ENCODE measurements at places on chromosomes 16 and 17.

DNA sequence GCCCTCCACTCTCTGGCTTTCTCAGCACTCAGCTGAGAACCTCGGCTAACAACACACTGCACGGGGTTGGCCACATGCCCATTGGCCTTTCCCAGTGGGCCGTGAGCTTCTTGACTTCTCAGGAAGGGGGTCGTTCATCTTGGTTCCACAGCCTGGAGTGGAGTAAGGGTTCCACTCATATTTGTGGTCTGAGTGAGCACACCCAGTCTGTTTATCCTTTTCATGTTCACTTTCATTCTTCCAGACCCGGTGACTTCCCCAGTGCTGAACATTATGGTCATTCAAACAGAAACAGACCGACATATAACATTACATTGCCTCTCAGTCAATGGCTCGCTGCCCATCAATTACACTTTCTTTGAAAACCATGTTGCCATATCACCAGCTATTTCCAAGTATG lies 8.2 kb downstream of the MILR1 start:
- peaks cover 4% of the 10 kb centered on the region for H3K4me1 ChIP-seq
- H3K36me3 ChIP-seq, result no peaks in the 10 kb centered on the region
- no peak for DNase-seq
- H3K27me3 ChIP-seq, result no peaks in the 10 kb centered on the region
- H3K27ac ChIP-seq, result no peak overlapping the region

GRCh38 chr17:33509331-33509730 lies 216.2 kb upstream of the ASIC2 start:
- no peaks in the 10 kb centered on the region for H3K36me3 ChIP-seq
- no peak overlapping the region for H3K27ac ChIP-seq

- no peak for DNase-seq
- no peaks in the 10 kb centered on the region for H3K36me3 ChIP-seq
- no peak overlapping the region for H3K27ac ChIP-seq
- H3K27me3 ChIP-seq, result no peaks in the 10 kb centered on the region
- H3K4me3 ChIP-seq, result no peak overlapping the region
These were observed 1109.5 kb upstream of the EEF2KMT start for GRCh38 chr16:6207124-6207523.

DNA sequence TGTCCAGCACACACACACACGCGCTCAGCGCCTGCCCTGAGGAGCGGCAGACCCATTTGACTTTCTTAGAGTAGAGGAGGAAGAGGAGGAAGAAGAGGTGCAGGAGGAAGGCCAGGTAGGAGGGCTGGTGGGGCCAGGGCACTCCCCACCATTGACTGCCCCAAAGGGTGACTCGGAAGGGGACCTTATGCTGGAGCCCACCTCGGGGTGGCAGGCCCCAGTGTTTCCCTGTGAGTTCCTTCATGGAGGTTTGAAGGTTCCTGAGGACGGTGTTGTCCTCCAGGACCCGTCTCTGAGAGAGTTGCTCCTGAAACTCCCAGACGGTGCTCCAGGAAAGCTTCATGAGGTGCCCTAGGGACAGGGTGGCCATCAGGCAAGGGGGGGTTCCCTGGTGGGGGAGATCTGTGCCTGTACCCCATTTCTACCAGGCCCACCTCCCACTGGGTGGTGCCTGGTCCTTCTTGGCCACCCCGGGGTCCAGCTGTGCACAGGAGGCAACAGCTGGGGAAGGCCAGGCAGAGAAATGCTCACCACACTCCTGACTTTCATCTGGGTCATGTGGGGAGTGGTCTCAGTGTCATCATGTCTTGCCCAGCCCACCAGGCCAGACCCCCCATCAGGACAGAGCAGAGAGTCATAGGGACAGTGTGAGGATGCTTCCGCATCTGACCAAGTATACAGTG lies 89.5 kb downstream of the TNFRSF13B start:
- H3K27me3 ChIP-seq, result no peaks in the 10 kb centered on the region
- H3K4me1 ChIP-seq, result no peaks in the 10 kb centered on the region
- no peak for DNase-seq
- H3K36me3 ChIP-seq, result no peaks in the 10 kb centered on the region

DNA sequence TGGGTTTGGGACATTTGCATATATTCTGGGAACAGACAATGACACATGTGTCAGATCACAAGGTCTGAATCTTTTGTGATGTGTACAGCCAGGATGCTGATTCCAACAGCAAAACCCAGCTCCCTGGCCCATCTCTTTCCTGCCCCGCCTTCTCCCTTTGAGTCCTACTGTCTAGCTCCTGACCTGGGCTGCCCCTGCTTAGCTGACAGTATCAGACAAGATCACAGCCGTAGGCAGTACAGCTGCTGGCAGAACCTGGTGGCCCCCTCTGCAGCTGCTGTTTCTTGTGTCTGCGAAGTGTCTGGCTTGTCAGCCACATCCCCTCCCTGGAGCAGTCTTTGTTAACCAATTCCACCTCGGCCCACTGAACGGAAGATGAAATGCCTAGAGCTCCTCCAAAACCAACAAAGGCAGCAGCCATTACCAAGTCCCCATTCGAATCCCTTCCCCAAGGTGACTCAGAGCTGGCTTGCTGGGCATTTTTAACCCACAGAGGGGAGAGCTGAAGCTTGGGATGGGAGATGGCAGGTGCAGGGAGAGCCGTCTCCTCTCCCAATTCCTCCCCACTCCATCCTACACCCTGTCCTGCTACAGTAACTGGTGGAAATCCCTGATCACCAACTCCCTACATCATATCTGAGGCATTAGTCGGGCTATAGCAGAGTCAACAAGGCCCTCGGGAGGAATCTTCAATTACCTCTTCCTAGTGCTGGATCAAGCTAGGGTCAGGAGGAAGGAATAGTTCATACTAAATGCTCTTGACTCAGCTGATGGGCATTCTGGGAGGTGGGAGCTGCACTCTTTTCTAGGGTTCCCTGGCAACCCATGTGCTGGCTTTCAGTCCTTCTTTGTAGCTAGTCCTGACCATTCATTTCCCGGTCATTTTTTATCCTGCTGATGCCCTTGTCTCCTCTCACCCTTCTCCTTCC lies 5.8 kb downstream of the PIPOX start:
- no peaks in the 10 kb centered on the region for H3K36me3 ChIP-seq
- H3K27me3 ChIP-seq, result no peaks in the 10 kb centered on the region
- H3K27ac ChIP-seq, result no peak overlapping the region
- no peak for DNase-seq
- no peak overlapping the region for H3K4me3 ChIP-seq

DNA sequence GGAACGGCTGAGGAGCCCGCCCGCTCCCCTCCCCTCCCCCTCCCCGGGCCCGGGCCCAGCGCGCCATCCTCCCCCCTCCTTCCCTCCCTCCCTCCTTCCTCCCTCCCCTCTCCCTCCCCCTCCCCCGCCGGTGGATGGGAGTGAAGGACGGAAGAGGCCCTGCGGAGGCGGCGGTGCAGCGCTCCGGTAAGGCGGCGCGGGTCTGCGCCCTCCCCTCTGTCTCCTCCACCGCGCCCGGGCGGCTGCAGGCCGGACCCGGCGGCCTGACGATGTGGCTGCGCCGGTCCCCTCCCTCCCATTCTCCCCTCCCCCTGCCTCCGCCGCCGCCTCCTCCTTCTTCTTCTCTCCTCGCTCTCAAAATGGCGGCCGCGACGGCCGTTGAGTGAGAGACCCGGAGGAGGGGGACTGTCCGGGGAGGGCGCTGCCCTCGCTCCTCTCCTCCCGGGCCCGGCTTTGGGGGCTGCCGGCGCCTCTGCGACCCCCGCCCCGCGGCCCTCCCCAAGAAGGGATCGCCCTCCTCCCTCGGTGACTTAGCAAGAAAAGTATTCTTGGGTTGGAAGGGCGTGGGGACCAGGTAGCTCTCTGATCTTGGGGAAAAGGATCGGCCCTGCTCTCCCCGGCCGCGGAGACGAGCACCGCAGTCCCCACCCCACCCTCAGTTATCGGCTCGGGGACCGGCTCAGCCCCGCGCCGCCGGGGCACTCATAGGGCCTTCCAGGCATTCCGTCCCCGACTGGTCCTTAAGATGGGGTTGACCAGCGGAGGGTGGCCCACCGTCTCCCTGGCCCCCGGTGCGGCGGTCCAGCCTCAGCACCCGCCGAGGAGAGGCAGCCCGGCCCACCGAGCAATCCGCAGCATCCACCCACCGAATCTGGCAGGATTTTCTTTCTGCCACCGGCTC lies 617 bp downstream of the PAFAH1B1 start:
- H3K4me3 ChIP-seq, result peak overlapping the region; percentile 93
- peak; percentile 84 for DNase-seq
- H3K27me3 ChIP-seq, result no peaks in the 10 kb centered on the region

DNA sequence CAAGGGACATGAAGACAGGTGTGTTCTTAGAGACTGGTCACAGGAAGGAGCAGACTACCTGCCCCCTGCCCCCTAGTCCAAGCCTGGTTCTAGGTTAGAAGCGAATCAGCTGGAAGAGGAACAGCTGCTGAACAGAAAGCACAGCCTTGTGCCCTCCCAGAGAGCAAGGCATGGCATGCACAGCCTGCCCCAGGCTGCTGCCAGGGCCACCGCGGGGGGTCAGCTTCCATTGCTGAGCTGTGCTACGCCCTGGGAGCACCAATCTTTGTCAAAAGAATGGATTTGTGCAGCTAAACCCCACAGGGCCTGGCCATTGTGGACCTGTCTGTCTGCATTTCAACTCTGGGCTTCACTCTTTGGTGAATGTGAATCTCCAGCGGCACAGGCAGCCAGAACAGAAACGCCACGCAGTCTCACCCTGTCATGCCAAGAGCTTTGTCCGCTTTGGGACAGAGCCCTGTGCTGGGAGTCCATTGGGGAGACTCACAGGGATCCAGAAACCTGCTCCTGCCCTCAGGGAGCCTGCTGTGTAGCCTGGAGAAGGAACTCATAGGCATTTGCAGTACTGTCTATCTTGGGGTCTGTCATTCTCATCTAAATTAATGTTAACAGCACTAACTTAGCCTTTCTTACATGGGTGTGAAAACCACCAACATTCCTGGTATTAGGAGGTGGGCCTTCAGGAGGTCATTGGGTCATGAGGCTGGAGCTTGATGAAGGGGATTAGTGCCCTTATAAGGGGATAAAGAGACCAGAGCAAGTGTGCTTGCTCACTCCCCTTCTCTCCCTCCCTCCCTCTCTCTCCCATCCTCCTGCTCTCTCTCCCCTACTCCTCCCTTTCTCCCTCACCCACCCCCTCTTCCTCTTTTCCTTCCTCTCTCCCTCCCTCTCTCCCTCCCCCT lies 25.6 kb upstream of the CDRT4 start:
- no peaks in the 10 kb centered on the region for H3K27me3 ChIP-seq
- H3K36me3 ChIP-seq, result no peaks in the 10 kb centered on the region
- no peak overlapping the region for H3K27ac ChIP-seq
- DNase-seq, result no peak
- H3K4me1 ChIP-seq, result no peaks in the 10 kb centered on the region

DNA sequence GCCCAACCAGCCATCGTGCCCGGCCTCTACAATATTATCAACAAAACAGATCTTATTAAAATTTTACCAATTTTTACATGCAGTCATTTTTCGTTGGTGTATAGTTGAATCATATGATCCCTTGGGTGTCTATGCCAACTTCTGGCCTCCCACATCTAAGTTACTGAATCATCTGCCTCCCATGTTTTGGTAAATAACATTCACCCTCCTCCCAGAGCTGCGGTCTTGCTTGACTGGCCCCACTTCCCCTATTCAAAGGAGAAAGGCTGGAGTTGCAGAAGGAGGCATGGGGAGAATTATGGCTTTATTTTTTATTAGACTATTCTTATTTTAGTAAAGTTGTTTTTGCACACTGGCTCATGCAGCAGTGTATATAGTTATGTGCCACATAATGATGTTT lies 18.5 kb upstream of the CCL23 start:
- H3K27ac ChIP-seq, result no peak overlapping the region
- no peak for DNase-seq
- no peaks in the 10 kb centered on the region for H3K36me3 ChIP-seq
- H3K27me3 ChIP-seq, result no peaks in the 10 kb centered on the region

GRCh38 chr16:70753694-70754325 lies 47.1 kb downstream of the VAC14 start:
- H3K4me3 ChIP-seq, result no peak overlapping the region
- no peak for DNase-seq
- H3K4me1 ChIP-seq, result peaks cover 22% of the 10 kb centered on the region
- no peaks in the 10 kb centered on the region for H3K27me3 ChIP-seq
- H3K27ac ChIP-seq, result no peak overlapping the region

- no peaks in the 10 kb centered on the region for H3K27me3 ChIP-seq
- DNase-seq, result no peak
- no peak overlapping the region for H3K27ac ChIP-seq
- no peaks in the 10 kb centered on the region for H3K4me1 ChIP-seq
These were observed 11.7 kb upstream of the SCNN1B start for GRCh38 chr16:23290189-23291062.

- DNase-seq, result no peak
- peaks cover 4% of the 10 kb centered on the region for H3K4me1 ChIP-seq
- no peaks in the 10 kb centered on the region for H3K27me3 ChIP-seq
- H3K36me3 ChIP-seq, result no peaks in the 10 kb centered on the region
- H3K4me3 ChIP-seq, result no peak overlapping the region
These were observed 24.0 kb upstream of the CIBAR2 start for GRCh38 chr16:85136213-85136701.

DNA sequence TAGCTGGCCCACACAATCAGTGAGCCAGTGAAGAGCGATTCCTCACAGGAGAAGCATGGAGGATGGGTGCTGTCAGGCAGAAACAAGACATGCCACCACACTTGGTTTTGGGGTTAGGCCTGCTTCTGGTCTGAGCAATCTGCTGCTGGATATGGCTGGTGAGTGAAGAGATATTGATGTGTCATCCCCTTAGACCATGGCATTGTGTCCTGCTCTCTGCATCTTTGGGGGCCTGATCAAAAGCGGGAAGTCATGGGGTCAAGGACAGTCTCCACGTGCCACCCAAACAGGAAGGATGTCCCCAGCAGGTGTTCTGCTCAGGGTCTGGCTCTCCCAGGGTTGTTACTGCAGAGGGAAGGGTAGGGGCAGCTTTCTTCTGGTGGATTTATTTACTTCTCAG lies 140.7 kb downstream of the PRKCB start:
- no peaks in the 10 kb centered on the region for H3K4me1 ChIP-seq
- DNase-seq, result no peak
- H3K27me3 ChIP-seq, result no peaks in the 10 kb centered on the region

DNA sequence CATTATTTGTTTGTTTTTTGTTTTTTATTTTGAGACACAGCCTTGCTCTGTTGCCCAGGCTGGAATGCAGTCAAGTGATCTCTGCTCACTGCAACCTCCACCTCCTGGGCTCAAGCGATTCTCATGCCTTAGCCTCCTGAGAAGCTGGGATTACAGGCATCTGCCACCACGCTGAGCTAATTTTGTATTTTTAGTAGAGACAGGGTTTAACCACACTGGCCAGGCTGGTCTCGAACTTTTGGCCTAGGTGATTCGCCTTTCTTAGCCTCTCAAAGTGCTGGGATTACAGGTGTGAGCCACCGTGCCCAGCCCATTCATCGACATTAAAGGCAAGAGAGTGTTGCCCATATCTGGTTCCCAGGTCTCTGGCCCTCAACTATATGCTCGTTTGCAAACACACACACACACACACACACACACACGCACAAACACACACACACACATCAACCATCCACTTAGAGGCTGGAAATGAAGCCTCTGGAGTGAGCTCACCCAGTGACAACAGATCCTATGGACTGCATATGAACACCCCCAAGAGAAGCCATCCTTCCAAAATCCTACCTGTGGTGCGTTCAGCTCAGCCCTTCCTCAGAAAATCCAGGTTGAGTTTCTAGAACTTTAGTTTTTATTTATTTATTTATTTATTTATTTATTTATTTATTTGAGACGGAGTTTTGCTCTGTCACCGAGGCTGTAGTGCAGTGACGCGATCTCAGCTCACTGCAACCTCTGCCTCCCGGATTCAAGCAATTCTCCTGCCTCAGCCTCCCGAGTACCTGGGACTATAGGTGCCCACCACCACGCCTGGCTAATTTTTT lies 12.3 kb upstream of the SEPHS2 start:
- no peaks in the 10 kb centered on the region for H3K4me1 ChIP-seq
- no peaks in the 10 kb centered on the region for H3K27me3 ChIP-seq
- H3K27ac ChIP-seq, result no peak overlapping the region
- DNase-seq, result no peak
- no peak overlapping the region for H3K4me3 ChIP-seq

All from colonic mucosa (tissue), 4 donors.